SW 1271 (cell line): ENCODE measurements at places on chromosomes 13 and 19.

GRCh38 chr19:7605490-7606222 lies 10.0 kb downstream of the CAMSAP3 start:
- DNase-seq, result no peak

DNA sequence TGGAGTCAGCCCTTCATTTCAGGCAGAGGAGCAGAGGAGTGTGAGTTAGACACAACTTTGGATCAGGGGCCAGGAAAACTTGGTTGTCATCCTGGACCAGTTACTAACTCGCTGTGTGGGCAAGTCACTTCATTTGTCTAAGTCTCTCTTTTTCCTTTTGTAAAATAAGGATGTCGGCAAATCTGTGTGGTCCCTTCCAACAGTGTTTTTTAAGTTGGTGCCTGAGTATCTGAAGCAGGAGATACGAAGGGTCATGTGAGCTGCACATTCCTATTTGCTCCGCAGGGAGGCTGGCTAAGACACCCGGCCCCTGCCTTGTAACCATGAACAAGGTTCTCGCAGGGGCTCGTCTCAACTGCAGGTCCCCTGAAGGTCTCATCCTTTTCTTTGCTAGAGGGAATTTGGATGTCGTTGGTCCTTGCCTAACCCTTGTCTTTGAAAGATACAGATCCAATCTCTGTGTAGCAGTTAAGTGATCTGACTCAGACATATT lies 64.3 kb downstream of the LRCH1 start:
- DNase-seq, result no peak

DNA sequence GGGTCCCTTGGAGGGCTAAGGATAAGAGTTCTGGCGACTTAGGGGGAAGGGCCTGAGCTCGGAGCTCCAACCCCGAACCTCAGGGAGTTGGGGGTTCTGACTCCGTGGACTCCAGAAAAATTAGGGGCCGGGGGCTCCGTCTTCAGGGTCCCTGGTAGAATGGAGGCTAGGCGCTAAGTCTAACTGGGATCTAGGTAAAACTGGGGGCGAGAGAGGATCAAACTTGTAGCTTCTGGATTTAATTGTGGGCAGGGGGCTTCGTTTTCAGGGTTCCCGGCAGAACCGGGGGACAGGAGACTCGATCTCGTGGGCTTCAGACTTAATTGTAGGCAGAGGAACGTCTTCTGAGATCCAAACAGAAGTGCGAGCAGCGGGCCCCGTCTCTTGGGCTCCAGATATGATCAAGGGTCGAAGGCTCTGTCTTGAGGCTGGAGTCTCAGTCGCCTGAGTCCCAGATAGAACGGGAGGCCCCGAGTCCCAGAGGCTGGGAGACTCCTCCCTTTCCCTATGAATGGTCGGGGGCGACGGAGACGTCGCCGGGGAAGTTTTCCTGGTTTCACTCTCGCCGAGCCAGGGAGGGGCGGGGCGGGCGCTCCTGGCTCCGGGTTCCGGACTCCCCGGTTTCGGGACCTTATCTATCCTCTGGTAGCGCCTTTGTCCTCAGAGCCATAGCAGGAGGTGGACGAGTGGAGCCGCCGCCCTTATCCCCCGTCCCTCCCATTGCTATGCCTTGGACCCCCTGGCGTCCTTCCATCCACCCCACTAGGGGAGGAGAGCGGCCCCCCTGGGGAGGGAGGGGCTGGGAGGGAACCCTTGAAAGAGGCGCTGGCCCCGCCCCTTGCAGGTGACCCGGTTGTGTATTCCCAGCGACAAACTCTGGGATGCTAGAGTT lies 1.3 kb downstream of the NECTIN2 start:
- DNase-seq, result peak; percentile 31

DNA sequence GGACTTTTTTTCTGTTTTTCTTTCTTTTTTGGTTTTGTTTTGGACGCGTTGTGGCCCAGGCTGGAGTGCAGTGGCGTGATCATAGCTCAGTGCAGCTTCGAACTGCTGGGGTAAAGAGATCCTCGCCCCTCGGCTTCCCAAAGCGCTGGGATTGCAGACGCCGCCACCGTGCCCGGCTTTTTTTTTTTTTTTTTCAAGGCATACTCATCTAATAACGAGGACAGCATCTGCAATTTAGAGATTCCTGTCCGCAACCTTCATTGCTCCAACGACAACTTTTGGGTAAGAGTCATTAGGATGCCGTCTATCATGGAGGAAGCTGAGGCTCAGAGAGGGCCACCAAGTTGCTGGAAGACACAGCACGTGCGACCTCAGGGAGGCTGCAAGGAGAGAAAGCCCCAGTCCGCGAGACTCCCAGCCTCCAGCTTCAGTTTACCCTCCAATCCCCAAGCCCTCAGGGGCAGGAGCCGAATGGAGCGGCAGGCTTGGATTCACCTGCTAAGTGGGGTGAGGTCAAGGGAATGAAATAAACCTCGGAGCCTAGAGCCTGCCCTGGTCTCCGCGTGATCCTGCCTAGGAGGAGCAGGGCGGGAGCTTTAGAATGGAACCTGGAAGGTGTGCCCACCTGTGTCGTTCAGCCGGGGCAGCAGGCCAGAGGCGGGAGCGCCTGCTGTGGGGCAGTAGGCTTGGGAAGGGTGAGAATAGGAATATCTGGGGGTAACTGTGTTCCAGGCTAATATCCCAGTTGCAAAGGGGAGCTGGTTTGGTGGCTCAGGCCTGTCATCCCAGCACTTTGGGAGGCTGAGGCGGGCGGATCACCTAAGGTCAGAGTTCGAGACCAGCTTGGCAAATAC lies 676 bp upstream of the POLRMT start:
- DNase-seq, result no peak

DNA sequence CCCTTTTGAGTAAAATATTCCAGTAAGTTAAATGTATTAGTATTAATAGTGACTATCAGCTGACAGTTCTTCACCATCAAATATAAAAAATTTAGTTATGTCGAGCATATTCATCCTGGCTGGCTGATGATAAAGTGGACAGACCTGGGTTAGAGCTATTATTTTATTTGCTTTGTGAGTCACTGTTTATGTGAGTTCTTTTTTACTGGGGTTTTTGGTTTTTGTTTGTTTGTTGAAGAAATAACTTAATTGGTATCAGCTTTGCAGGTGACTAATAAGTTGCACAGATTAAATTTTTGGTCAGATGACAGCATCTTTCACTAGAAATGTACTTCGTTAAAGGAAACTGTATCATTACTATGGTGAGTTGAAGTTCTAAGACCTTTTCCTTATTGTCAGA lies 224.7 kb downstream of the GGACT start:
- DNase-seq, result no peak

DNA sequence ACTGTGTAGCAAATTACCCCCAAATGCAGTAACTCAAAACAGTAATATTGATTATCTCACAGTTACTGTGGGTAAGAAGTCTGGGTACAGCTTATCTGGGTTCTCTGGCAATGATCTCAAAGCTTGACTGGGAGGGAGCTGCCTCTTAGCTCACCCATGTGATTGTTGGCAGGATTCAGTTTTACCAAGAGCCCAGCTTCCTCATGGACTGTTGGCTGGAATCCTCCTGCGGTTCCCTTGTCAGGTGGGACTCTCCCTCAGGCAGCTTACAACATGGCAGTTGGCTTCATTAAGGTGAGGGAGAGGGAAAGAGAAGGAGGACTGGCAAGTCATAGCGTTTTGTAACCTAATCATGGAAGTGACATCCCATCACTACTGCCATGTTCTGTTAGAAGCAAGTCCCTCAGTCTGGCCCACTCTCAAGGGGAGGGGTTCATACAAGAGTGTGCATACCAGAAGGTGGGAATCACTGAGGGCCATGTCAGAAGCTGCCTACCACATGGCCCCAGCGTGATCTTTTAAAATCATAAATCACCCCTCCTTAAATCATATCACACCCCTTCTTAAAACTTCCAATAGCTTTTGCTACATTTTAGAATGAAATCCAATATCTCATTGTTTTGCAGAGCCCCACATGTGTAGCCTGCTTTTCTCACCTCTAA lies 108.1 kb downstream of the OLFM4 start:
- no peak for DNase-seq

DNA sequence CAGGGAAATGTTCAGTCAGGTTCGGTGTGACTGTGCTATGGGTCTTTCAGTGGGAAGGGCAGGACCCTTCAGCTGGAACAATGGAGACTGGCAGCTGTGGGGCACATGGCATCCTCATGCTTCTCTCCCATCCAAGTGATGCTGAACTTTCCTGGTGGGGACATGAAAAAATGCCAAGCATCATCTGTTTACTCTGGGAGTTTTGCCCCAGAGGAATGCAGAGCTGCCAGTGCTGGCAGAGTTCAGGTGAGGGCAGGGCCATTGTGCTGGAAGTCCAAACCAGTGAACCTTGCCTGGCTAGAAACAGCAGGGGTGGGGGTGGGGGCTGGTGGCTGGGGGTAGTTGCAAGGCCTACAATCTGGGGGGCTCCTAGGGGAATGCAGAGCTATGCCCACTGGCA lies 1320.6 kb downstream of the PCDH9 start:
- DNase-seq, result no peak

GRCh38 chr13:30685987-30686386 lies 49.4 kb upstream of the ALOX5AP start:
- DNase-seq, result no peak

DNA sequence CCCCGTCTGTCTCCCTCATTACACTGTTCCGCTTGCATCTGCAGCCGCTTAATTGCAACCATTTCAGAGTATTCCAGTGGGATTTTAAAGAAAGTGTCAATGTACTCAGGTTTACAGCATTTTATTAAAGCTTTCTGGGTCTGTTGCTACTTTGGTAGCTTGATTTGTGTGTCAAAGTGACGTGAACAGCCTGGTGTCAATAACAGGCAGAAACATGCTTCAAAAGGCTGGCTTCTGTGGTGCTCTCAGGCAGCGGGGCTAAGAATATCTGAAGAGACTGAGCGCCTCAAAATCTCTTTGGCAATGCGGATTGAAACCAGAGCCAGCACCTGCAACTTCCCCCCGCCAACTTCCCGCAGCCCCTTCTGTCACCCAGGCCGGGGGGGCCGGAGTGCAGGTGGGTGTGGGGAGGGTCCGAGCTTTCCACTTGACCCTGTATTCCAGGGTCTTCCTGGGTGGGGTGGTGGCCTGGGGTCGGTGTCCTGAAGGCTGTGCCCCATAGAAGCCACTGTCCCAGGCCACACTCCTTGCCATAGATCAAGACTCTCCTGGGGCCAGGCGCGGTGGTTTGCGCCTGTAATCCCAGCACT lies 81.2 kb downstream of the KDM4B start:
- no peak for DNase-seq

GRCh38 chr19:54160854-54161253 lies 1.3 kb upstream of the LENG1 start:
- no peak for DNase-seq

- DNase-seq, result no peak
Measured at GRCh38 chr19:14096272-14096992, 5.9 kb upstream of the SAMD1 start.

DNA sequence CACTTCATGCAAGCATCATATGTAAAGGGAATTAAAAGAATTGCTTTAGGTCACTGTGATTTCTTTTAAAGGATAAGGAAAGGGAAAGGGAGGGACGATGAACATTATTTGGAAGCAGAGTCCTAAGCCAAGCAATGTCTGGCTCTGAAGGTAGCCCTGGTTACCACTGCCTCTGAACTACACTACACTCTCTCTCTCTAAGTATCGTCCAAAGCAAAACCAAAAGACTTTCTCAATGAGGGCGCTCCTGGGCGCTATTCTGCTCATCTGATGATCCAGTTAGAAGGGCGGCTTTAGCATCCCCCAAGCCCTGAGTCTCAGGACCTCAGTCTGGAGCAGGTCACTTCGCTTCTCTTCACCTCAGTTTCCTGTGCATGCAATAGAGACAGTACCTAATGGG lies 26.2 kb downstream of the FOXO1 start:
- no peak for DNase-seq

DNA sequence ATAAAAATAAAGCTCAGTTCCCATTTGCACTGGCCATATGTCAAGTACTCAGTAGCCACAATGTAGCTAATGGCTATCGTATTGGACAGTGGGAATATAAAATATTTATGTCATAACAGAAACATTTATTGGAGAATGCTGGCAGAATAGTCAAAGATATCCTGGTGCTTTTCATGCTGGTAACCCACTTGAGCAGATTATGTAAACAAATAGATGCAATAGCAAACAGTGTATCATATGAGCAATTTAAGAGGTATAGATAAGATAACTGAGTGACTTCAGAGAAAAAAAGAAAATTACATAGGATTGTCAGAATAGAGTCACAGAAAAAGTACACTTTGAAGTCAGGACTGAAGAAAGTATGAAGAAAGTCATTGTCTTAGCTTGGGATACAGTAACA lies 426.6 kb downstream of the NDFIP2 start:
- DNase-seq, result no peak

GRCh38 chr19:604355-604754 lies 14.7 kb downstream of the HCN2 start:
- no peak for DNase-seq

GRCh38 chr19:11942008-11942842 lies 17.3 kb downstream of the ZNF700 start:
- no peak for DNase-seq

DNA sequence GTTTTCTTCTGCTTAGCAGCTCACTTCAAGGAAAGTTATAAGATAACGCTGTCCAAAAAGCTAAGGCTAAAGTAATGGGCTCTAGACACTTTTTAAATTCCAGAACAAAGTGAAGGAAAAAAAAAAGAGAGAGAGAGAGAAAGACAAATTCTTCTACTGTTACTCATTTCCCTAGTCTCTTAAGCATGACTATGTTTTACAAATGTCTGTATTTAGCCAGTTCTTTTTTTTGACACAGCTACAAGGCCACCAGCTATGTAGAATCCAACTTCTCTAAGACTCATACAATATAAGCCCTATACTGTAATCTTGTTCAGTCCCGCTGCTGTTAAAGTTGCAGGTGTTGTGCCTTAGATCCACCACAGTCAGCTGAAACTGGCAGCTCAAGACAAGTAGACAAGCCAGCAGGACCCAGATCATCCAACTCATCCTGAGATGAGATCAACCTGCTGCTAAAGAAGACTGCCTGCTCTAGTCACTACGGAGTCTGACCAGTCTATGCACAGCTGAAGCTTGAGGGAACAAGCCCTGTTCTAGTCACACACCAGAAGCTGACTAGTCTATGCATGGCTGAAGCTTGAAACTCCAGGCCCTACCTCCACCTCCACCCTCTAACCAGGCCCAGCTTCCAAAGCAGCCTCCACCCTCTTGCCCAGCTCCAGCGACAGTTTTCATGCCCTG lies 10.3 kb upstream of the ZNF83 start:
- no peak for DNase-seq

DNA sequence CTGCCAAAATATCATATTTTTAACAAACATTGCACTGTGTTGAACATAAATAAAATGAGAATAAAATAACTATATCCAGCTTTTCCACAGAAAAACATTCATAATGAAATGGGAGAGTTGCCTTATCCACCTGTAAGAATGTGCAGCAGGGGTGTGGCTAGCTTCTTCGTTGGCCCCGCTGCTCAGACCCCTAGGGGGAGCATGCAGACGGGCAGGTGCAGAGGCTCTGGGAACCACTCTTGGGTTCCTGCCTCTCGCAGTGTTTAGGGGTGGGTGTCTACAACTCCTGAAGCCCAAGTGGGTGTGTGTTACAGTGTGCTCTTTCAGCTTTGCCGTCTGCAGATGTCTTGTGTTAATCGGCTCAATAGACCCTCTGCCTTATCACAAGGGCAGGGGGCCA lies 121.7 kb downstream of the SLITRK5 start:
- DNase-seq, result no peak

GRCh38 chr19:2727640-2727944 lies 6.4 kb upstream of the DIRAS1 start:
- no peak for DNase-seq

DNA sequence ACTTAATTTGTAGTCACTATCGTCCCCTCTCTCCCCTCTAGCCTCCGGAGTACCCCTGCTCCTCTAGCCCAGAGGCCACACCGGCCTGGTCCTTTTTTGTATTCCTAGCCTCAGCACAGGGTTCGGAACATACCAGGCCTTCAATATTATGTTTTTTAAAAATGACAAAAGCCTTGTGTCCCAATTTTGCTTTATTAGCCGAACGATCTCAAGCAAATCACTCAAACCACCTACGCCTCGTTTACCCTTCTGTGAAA lies 463 bp upstream of the POMP start:
- no peak for DNase-seq
